ENCODE measurements at places on chromosomes 3 and 15.

- no peak for DNase-seq
Observed at GRCh38 chr3:113523241-113523640, 8.3 kb upstream of the SPICE1 start.

GRCh38 chr3:191528589-191528988 lies 67.6 kb downstream of the PYDC2 start:
- no peak for DNase-seq

- DNase-seq = no peak
Observed at GRCh38 chr15:79602180-79602579, 170.0 kb downstream of the MINAR1 start.

DNA sequence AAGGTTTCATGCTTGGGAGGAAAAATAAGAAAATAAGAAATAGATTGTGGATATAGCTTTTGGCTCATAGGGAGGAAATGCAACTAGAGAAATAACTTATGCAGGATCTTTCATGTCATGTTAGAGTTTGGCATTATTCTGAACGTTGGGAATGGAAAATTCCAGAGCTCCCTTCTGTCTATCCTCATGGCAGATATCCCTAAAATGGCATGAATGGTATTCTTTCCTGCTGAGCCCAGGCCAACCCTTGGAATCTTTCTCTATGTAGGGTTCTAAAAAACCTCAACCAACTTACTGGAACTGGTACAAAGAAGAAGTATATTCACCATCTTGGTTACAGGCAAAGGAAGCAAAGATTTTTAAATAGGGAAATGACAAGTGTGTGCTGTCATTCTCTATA lies 212.5 kb downstream of the CHST2 start:
- DNase-seq = no peak

DNA sequence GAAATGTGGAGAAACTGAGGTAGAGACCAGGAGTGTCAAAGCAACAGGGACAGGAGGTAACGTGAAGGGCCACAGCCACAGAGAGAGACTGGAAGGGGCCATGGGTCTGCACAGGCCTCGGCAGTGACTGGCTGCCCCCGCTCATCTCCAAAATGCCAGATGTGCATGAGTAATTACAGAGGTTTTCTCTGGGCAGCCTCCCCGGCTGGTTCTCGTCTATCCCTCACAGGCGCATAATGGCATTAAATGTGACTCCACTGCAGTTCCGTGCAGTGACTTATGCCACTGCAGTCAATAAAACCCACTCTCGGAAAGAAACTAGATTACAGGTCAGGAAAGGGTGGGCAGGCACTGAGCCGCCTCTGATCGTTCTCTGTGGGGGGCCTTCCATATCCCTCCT lies 74.7 kb downstream of the WDR76 start:
- DNase-seq = no peak

DNA sequence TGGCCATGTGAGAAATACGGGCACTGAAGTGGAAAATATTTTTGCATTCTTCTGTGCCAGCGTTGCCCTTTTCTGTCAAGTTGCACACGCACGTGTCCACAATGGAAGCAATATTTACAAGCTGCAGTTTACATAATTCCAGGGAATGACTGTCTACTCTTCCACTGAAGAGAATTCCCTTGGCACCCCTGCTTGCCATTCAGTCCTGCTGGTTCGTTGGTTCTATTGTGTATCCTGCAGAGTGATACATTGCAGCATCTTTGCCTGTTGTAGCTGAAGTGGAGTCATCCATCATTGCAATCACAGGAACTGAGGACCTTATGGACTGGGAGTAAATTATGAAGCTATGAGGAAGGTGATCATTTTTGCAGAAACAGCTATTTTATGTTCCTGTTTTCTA lies 759.4 kb downstream of the ROBO2 start:
- no peak for DNase-seq

GRCh38 chr3:142663865-142664264 lies 60.0 kb upstream of the TRPC1 start:
- DNase-seq = no peak

GRCh38 chr3:171412473-171412872 lies 47.7 kb downstream of the TNIK start:
- no peak for DNase-seq

GRCh38 chr3:177590826-177591225 lies 393.5 kb upstream of the TBL1XR1 start:
- DNase-seq = no peak

- no peak for DNase-seq
Observed at GRCh38 chr3:188320757-188321156, 166.8 kb downstream of the LPP start.

GRCh38 chr3:36765104-36765503 lies 751 bp upstream of the DCLK3 start:
- DNase-seq = no peak

DNA sequence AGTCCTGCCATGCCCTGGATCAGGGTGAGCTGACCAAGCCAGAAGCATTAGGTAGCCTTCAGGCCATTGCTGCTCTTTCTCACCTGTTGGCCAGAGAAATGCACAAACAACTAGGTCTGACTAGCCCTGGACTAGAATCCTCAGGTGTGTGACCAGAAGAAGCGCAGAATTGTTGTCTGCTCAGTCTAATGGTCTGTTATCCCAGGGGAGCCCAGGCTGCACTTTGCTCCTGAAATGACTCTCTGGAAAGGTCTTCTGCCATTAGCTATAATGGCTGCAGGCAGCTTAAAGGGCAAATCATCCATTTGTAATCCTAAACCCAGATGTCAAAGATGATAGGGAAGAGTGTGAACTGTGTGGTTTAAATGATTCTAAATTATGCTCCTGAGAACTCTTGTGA lies 246.1 kb downstream of the NFKBIZ start:
- no peak for DNase-seq

GRCh38 chr15:33553157-33553556 lies 242.4 kb downstream of the RYR3 start:
- no peak for DNase-seq
